Fibroblast of lung (primary cell): ENCODE measurements at places on chromosomes 2 and 18. TPM values are rescaled to one million over a fixed set of nuclear protein-coding genes. Genes with fewer than 3 reads are reported as not detected.

DNA sequence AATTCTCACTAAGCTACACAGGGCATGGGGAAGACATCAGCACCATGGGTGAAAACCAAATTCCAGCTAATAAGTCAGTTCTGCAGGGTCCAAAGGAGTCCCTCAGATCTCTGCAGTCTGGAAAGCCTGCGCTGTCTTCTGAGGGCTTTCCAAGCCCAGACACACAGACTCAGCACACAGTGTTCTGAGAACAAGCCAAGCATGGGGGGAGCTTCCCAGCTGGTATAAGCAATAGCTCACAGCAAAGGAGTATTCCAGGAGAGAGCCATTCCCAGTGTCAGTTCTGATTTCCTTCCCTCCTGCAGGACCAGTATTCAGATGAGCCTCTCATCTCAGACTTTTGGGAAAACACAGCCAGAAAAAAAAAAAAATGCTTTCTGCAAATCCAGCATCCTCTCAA, 370.8 kb downstream of the TNS1 start:
- peaks cover 6% of the 10 kb centered on the region for H3K27me3 ChIP-seq
- no peaks in the 10 kb centered on the region for H3K36me3 ChIP-seq
- no peak overlapping the region for H3K27ac ChIP-seq
- H3K4me3 ChIP-seq: no peak overlapping the region

GRCh38 chr2:85580206-85580605, 2.8 kb downstream of the VAMP8 start:
- no peaks in the 10 kb centered on the region for H3K36me3 ChIP-seq
- peaks cover 26% of the 10 kb centered on the region for H3K4me1 ChIP-seq
- no peak for DNase-seq
- no peak overlapping the region for H3K4me3 ChIP-seq
- H3K27ac ChIP-seq: no peak overlapping the region

- no peak for DNase-seq
- H3K4me3 ChIP-seq: no peak overlapping the region
These were observed 58.3 kb downstream of the CIB4 start for GRCh38 chr2:26582890-26583289.

DNA sequence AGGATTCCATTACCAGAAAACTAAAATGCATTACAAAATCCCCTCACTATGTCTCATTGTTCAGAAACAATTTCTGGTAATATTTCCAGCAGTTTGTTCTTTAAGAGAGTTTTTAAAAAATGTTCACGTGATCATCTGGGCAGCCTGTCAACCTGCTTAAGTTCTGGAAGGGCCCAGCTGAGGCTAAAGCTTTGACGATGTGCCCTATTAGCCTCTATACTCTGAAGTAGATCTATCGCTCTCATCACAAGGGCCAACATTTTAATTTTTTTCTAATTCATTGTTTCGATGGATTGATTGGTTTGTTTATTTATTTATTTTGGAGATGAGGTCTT, 205.8 kb downstream of the PRKCE start:
- no peak overlapping the region for H3K4me3 ChIP-seq
- no peaks in the 10 kb centered on the region for H3K27me3 ChIP-seq
- no peak overlapping the region for H3K27ac ChIP-seq
- peaks cover 8% of the 10 kb centered on the region for H3K4me1 ChIP-seq
- no peaks in the 10 kb centered on the region for H3K36me3 ChIP-seq
- no peak for DNase-seq

GRCh38 chr2:27441226-27441926, 805 bp upstream of the KRTCAP3 start:
- peaks cover 26% of the 10 kb centered on the region for H3K36me3 ChIP-seq
- no peak overlapping the region for H3K27ac ChIP-seq
- no peaks in the 10 kb centered on the region for H3K4me1 ChIP-seq

- no peaks in the 10 kb centered on the region for H3K27me3 ChIP-seq
- DNase-seq: no peak
- no peaks in the 10 kb centered on the region for H3K36me3 ChIP-seq
- H3K4me3 ChIP-seq: no peak overlapping the region
- no peak overlapping the region for H3K27ac ChIP-seq
These were observed 409.9 kb downstream of the MTX2 start for GRCh38 chr2:176679061-176679669.

HOXD11 gene
- not detected in 2 replicates for total RNA-seq

BCL2L11 gene
- total RNA-seq: 10.2 and 10.3 TPM in 2 replicates

NCK2 gene
- total RNA-seq: 25.4 and 30.8 TPM in 2 replicates

HSBP1L1 gene
- total RNA-seq: 13.4 and 14.6 TPM in 2 replicates

IL36B gene
- not detected in 2 replicates for total RNA-seq

PLGLB1 gene
- total RNA-seq: 0.26 and 0.99 TPM in 2 replicates

SLC8A1 gene
- total RNA-seq: 74.0 and 109 TPM in 2 replicates
